ENCODE measurements at places on chromosomes 11 and 22.

GRCh38 chr11:72292106-72292785, 48.3 kb upstream of the PHOX2A start:
- DNase-seq = no peak

DNA sequence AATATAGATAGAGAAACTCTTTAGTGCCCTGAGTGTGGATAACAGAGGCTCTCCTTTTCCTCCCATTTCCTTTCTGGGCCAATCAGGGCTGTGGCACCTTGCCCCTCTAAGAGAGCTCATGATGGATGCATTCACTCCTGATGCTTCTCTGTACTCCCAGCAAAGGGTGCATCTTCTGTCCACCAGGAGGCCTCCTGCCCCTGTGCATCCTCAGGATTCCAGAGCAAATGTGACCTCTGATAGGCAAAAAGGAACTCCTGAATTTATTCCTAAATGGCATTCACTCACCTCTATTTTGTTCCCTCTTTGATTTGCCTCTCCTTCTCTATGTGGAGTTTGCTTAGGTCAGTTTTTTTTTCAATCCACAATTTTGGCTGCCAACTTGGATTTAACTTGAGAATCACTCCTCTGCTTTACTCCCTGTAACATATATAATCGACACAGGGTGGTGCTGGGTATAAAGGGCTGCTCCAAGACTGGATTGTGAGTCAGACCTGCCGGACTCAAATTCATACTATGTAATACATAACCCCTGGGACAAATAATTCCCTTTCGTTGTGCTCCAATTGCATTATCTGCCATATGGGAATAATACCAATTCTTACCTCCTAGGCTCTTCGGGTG, 1.1 kb upstream of the MRGPRX4 start:
- DNase-seq = peak; percentile 60

DNA sequence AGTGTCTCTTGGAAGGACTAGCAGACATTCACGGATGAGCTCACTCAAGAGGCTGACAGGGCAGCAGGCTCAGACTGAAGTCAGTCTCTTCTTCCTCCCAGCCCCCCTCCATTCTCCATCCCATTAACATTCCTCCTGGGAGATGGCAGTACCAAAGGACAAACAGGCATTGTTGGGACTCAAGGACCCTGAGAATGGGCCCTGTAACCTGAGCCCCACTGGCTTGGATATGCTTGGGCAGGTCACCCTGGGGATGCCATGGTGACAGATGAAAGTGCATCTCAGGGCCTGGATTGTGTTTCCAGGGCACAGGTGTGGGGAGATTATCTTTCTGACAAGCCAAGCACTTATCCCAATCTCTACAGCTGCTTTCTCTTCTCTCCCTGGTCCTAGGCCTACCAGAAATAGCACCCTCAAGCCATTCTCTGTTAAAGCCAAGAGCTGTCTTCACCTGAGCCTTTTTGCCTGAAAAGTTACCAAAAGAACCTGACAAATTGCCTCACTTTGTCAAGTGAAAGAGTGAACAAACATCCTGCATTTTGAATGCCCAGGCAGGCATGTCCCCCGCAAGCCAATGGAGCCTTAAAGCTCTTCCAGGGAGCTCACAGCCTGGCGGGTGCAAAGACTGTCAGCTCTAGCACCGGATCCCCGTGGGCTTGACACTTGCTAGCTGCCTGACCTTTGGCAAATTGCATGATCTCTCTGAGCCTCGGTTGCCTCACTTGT, 366.0 kb upstream of the NARS2 start:
- DNase-seq = no peak

DNA sequence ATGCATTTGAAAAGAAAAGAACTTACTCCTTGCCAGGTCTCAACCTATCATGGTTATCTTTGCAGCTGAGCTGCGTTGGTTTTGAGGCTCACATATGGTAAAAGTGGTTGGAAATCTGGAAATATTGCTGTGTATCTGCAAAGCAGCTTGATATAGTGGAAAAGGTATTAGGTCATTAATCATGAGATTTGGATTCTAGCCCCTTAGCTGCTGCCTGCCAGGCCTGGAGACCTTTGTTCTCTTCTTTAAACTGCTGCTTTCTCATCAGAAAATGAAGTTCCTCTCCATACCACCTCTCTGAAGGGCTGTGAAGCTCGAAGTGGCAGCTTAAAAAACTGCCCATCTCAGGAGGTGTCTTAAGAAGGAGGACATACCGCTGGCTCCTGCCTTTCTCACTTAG, 5.7 kb downstream of the PPARA start:
- DNase-seq = no peak

DNA sequence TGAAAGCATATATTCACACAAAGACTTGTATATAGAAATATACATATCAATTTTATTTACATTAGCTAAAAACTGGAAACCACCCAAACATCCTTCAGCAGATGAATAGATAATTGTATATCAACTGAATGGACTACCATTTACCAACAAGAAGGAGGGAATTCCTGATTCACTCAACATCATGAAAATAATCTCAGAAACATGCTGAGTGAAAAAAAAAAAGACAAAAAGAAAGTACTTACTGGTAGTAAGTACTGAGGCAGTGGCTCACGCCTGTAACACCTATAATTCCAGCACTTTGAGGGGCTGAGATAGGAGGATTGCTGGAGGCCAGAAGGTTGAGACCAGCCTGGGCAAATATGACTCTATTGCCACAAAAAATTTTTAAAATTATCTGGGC, 7.4 kb upstream of the IPO7 start:
- no peak for DNase-seq

DNA sequence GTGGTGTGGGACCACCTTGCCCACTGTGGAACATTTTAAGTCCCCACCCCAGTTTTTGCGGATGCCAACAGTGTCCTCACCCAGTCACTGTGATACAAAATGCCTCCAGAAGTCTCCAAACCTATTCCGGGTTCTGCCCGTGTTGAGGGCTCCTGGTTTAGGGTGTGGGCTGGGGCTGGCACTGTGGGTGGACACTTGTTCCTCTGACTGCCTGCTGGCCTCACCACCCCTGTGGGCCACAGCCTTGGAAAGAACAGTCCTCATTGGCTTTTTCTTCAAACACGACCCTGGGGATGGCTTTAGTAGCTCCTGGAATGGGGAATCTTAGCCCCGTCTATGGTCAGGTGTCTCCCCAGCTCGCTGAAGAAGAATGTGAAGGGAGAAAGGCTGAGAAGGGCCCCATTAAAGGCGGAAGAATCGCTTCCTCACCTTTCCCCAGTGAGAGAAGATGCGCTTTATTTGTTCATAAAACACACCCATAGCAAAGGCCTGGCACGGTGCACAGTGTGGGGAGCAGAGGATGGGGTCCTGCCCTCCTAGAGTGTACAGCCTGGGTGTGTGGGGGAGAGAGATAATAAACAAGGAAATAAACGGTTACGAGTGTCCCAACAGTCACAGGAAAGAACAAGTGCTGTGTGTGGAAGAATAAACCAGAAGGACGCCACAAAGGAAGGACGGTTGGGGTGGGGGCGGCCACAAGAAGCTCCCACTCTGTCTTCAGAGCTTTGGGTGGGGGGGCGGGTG, 91.6 kb upstream of the SLC22A12 start:
- peak; percentile 90 for DNase-seq

GRCh38 chr11:6523253-6523652, 26.2 kb downstream of the DNHD1 start:
- DNase-seq = no peak

DNA sequence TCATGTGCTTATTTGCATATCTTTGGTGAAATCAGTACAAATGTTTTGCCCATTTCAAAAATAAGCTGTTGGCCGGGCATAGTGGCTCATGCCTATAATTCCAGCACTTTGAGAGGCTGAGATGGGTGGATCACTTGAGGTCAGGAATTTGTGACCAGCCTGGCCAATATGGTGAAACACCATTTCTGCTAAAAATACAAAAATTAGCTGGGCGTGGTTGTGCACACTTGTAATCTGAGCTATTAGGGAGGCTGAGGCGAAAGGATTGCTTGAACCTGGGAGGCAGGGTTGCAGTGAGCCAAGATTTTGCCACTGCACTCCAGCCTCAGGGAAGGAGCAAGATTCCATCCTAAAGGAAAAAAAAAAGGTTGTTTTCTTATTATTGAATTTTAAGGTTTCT, 136.0 kb downstream of the SWAP70 start:
- no peak for DNase-seq

DNA sequence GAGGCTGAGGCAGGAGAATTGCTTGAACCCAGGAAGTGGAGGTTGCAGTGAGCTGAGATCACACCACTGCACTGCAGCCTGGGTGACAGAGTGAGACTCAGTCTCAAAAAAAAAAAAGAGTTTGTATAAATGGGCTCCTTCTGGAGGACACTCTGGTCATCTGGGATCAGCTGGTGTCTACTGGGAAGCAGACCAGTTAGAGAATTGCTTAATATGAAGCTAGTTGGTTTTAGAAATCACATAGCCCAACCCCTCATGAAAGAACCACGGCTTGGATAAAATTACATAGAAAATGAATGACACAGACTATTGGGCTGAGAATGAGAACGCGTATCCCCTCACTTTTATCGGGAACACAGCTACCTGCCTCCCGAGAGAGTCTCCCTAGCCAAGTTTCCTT, 3.2 kb upstream of the MS4A14 start:
- DNase-seq = no peak
